Activated CD4-positive, alpha-beta T cell treated with anti-CD3 and anti-CD28 coated beads, Interleukin-10, Interleukin-2, amounts not matched to agents 100 ng/mL and 50 ng/mL, durations not matched to agents 16 hours and 8 hours (primary cell): ENCODE measurements at places on chromosomes 4 and X.

DNA sequence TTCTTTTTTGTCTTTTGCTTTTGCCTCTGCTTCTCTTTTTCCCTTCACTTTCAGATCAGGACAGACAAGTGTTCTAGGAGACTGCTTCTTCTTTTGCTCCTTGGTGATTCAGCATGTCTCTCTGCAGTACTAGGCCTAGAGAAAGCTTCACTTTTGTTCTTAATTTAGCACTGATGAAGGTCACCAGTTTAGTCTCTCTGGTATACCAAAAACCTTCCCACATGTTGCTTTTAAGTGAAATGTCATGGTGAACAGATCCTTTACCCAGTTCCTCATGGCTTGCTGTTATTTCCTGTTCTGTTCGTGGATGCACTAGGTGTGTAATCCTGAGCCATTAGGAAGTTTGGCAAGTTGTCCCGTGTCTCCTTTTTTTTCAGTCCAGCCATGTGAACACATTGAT is 53.3 kb downstream of the NBDY start:
- no peak for DNase-seq

DNA sequence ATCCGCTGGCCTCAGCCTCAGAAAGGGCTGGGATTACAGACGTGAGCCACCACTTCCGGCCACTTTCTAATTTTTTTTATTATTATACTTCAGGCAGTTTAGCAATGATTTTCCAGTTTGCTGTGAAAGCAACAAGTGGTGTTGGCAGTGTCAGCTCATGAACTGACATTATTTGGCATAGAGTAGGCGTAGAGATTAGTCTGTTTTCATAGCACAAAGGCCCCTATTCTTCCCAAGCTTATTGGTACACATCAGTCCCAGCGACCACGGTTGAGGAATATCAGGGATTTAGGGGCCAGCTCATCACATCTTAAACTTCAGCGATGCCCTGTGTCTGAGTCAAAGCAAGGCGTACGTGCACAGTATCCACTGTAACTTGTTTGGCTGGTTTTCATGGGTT is 53.0 kb upstream of the RASSF6 start:
- no peak for DNase-seq

DNA sequence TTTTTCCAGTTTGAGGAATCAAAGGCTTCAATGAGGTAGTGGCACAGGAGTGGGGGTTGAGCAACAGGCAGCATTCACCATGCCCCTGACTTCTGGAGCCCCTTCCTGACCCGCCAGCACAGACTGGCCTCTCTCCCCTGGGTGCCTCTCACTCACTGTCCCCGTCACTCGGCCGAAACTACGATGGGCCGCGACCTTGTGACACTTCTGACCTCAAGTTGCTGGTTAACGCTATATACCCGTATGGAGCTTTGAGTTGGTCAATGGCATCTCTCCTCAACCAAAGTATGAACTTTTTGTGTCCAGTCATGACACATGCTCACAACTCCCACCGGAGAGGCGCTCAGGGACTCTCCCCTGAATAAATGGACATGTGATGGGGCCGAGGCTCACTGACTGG is 72.1 kb downstream of the IRF2 start:
- DNase-seq = no peak

- no peak for DNase-seq
Observed at GRCh38 chr4:31041853-31042252, 321.7 kb downstream of the PCDH7 start.

DNA sequence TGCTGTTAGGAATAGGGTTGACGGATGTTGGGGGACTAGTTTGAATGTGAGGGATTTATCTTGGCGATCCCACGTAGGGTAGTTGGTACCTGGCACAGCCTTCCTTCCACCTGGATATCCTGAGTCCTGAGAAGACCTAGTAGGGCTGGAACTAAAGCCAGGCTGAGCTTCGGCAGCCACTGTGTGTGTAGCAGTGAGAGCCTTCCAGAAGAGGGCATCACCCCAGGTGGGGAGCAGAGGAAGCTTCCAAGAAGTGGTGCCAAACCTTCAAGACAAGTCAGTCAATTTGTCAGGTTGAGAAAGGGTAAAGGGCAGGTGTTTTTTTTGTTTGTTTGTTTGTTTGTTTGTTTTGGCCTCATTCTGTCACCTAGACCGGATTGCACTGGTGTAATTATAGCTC is 1.2 kb upstream of the FGFBP2 start:
- no peak for DNase-seq

- no peak for DNase-seq
Observed at GRCh38 chr4:85520765-85521749, 46.1 kb downstream of the ARHGAP24 start.

- DNase-seq = no peak
Observed at GRCh38 chrX:96841325-96841724, 42.4 kb upstream of the RPA4 start.
